Stimulated activated CD8-positive, alpha-beta memory T cell treated with anti-CD3 and anti-CD28 coated beads, Interleukin-4, amount 100 ng/mL, for 4 hours (primary cell): ENCODE measurements at places on chromosomes 1 and 21.

DNA sequence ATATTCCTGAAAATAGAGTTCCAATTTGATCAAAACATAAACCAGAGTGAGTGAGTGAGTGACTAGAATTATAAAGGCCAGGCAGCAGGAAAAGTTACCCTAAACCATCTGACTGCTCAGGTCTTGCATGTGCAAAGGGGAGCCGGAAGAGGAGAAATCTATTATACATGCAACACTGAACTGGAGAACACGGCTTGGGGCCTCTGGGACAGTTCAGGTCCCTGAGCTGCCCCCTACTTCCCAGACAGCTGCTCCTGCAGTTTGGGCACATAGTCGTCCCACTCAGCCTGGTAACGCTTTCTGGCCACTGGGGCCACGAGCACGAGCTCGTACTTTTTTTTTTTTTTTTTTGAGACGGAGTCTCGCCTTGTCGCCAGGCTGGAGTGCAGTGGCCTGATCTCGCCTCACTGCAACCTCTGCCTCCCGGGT is 40.1 kb downstream of the PTPRC start:
- no peak for DNase-seq

DNA sequence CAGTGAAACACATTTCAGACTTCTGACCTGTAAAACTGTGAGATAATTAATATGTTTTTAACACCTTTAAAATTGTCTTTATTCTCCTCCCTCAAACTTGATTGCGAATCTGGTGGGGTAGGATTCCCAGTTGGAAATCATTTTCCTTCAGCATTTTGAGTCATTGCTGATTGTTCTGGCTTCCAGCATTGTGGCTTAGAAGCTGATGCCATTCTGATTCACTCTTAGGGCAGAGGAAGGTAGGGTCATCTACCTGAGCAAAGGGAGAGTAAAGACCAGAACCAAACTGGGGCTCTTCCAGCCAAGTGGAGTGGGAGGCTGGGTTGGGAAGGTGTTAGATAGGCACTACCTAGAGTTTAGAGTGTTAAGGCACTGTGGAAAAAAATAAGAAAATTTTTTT is 61.2 kb downstream of the MPZL1 start:
- no peak for DNase-seq

GRCh38 chr1:1883092-1883873 is 7.6 kb downstream of the GNB1 start:
- no peak for DNase-seq

- DNase-seq = no peak
Measured at GRCh38 chr1:199295107-199295506, 656.3 kb downstream of the PTPRC start.

DNA sequence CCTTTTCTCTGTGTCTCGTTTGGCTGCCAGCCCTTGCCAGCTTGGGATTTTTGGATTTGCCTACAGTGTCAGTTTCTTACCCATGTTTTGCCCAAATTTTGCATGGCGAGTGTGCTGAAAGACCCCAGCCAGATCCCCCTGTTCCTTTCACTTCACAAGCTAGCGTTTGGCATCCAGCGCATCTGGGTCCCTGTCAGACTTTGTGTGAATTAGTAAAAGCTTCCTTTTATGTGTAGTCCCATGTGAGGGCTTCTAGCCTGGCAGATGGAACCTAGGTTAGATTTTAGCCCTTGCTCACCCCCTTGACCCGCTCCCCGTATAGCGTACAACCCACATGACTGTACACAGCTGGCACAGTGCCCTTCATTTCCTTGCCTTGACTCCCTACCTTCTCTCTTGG is 22.3 kb upstream of the GALNT2 start:
- DNase-seq = no peak

- DNase-seq = no peak
Measured at GRCh38 chr1:150575518-150576366, 3.7 kb downstream of the MCL1 start.

GRCh38 chr1:8421721-8422120 is 103.8 kb downstream of the SLC45A1 start:
- no peak for DNase-seq

GRCh38 chr1:229859026-229859425 is 208.0 kb upstream of the GALNT2 start:
- no peak for DNase-seq

- DNase-seq = no peak
Measured at GRCh38 chr21:26225046-26225445, 54.5 kb upstream of the APP start.

DNA sequence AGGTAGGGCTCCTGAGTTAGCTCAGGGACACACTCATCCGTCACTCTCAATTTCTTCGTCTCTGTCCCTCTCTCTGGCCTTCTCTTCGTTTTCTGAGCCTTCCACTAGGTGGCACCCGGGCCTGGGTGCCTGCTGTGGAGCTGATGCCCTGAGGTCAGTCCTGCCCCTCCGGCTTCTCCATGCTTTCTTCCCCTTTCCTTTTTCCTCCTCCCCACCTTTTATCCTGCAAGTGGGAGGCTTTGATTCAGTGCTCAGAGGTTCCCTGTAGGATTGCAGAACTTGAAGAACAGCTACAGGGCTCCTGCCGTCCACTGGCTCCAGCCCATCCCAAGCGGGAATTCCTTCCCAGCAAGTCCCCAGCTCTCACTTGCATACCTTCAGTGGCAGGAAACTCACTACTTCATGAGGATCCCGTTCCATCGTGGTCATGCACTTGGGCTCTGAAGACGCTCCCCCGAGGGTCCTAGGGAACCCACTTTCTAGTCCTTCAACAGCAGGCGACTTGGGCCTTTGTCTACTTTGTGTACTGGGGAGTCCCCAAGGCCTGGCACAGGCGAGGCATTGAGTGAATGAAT is 45.6 kb downstream of the SRRM1 start:
- peak; percentile 11 for DNase-seq

DNA sequence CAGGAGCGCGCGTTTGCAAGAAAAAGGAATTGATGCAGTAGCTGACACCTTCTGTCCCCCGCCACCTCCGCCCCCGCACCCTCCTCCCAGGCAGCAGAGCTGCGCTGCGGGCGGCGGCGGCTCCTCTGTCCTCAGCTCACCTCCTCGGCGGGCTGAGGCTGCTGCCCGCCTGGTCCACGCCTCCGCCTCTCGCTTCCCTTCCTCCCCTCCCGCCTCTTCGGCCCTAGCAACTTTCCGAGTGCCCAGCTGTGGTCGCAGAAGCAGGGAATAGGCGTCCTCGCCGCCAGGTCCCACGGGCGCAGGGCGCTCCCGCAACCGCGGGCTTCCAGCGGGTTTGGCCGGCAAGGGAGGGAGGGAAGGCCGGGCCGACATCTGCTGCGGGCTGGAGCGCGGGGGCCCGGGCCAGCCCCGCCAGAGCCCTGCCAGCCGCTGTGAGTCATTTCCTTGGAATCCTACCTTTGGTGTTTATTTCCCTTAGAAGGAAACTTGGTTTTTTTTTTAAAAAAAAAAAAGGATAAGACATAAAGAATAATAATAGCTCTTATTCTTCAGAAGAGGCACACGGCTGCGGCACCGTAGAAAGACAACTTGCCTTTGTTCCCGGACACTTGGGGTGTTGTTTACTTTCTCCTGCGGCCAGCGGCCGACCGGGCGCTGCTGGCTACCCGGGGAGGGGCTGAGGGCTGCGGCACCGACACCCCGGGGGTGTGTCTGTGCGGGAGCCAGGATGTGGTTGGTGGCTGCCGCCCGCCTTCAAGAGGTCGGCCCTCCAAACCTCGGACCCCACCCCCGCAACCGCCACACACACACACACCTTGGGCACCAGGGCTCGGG is 1.1 kb downstream of the SERTAD4 start:
- no peak for DNase-seq

DNA sequence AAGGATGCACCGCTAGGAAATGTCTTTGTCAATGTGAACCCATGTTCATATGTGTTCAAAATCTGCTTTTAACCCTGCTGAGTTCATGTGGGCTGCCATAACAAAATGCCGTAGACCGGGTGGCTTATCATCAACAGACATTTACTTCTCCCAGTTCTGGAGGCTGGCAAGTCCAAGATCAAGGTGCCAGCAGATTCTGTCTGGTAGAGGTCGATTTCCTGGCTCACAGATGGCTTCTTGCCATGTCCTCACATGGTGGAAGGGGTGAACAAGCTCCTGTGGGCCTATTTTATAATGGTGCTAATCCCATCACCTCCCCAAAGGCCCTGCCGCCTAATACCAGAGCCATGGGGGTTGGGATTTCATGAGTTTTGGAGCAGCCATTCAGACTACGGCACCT is 4.6 kb upstream of the CDCP2 start:
- DNase-seq = no peak

DNA sequence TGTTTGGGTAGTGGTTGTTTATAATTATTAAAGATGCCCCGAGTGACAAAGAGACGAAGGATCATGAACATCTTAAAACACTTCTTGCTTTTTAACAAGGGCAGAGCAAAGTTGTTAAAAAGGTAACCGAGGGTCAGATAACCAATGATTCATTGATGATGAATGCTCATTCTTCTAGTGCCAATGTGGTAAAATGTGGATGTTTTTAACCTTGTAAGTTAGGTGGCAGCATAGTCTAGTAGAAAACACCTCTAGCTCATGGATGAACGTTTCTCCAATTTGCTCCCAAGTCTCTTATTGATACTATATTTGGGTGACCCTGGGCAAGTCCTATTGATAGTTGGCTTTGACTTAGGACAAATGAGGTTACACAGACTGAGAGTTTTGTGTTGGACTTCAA is 167.9 kb downstream of the KIF26B start:
- DNase-seq = no peak

- no peak for DNase-seq
Measured at GRCh38 chr21:41897700-41898099, 18.6 kb upstream of the PRDM15 start.
